GM12878 (cell line): ENCODE measurements at places on chromosomes 1 and 21. TPM values are rescaled to one million over a fixed set of nuclear protein-coding genes. Genes with fewer than 3 reads are reported as not detected.

Gene OR2L2
- total RNA-seq = not detected in 2 replicates

DNA sequence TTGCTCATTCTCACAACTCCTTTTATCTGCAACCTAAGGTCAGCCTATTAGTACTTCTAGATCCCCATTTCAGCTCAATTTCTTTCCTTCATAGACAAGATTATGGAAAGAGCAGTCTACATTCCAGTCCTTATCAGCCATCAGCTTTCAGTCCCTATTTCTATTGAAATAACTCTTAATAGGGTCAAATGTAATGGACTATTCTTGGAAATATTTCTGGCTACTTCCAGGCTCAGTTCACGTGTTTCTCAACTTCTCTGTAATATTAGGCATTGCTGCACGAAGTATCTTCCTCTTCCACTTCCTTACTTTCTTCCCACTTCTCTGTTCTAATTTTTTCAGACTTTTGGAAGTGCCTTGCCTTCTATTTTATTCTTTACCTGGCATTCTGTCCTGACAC lies 232.9 kb upstream of the USP25 start:
- DNase-seq = no peak
- H3K4me1 ChIP-seq = no peaks in the 10 kb centered on the region
- no peak overlapping the region for H3K27ac ChIP-seq
- H3K4me3 ChIP-seq = no peak overlapping the region
- no peaks in the 10 kb centered on the region for H3K36me3 ChIP-seq
- H3K27me3 ChIP-seq = no peaks in the 10 kb centered on the region

GRCh38 chr1:151799179-151800022 lies 5.8 kb downstream of the LINGO4 start:
- DNase-seq = no peak
- no peak overlapping the region for H3K27ac ChIP-seq
- no peak overlapping the region for H3K4me3 ChIP-seq
- H3K27me3 ChIP-seq = peaks cover 11% of the 10 kb centered on the region

GRCh38 chr1:7299994-7300393 lies 471.1 kb upstream of the VAMP3 start:
- H3K4me1 ChIP-seq = no peaks in the 10 kb centered on the region
- DNase-seq = no peak
- peaks cover 2% of the 10 kb centered on the region for H3K27me3 ChIP-seq
- H3K36me3 ChIP-seq = no peaks in the 10 kb centered on the region
- H3K4me3 ChIP-seq = no peak overlapping the region
- H3K27ac ChIP-seq = no peak overlapping the region

Gene ARTN
- total RNA-seq = 1.8 and 2.9 TPM in 2 replicates

Gene SPOCD1
- total RNA-seq = 0.23 and 0.56 TPM in 2 replicates

DNA sequence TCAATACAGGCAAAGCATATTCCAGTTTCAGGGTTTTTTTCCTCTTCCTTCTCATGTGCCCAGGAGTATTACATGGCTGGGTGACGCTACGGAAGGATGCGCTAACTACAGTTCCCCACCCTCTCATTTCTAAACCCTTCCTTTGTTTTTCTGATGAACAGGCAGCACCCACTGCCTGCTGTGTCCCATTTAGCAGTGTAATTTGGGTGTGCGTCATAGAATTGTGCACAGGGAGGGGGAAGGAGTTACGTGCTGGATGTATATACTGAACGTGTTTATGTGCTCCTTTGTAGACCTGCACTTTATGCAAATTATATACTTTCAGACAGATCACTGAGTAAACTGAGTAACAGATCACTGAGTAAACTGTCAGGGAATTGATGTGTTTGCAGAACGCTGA lies 44.5 kb downstream of the ELAPOR1 start:
- no peak for DNase-seq
- H3K27me3 ChIP-seq = no peaks in the 10 kb centered on the region
- no peak overlapping the region for H3K27ac ChIP-seq
- peaks cover 29% of the 10 kb centered on the region for H3K4me1 ChIP-seq
- no peaks in the 10 kb centered on the region for H3K36me3 ChIP-seq

Gene BEND5
- total RNA-seq = not detected in 2 replicates

GRCh38 chr1:101075926-101076325 lies 50.3 kb upstream of the DPH5 start:
- H3K4me3 ChIP-seq = no peak overlapping the region
- DNase-seq = no peak
- peaks cover 1% of the 10 kb centered on the region; the same call in 1 of the 2 replicates for H3K4me1 ChIP-seq
- 0 out of 2 replicates have a peak, but pooled peaks cover 3% of the 10 kb centered on the region for H3K36me3 ChIP-seq
- H3K27ac ChIP-seq = no peak overlapping the region

DNA sequence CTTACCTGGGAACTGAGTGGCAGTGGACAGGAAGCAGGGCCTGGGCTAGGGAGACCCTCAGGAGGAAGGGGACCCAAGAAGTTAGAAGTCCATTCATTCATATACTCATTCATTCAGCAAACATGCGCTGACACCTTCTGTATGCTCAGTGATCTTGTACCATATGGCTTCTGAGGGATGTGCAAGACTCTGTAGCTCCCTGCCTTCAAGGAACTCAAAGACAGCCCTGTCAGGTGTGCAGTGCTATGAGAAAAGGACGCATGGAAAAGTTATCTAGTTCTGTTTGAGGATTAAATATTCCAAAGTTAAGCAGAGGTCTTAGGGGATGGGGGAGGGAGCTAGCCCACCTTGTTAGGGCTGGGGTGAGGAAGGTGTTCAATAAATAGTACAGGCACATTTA lies 12.5 kb downstream of the DMAP1 start:
- H3K27me3 ChIP-seq = no peaks in the 10 kb centered on the region
- H3K4me1 ChIP-seq = peaks cover 4% of the 10 kb centered on the region
- no peak overlapping the region for H3K4me3 ChIP-seq
- no peaks in the 10 kb centered on the region; the same call in 1 of the 2 replicates for H3K36me3 ChIP-seq
- DNase-seq = no peak

Gene DNAJB4
- total RNA-seq = 7.3 and 7.6 TPM in 2 replicates

Gene SYPL2
- total RNA-seq = 0.08 TPM in 1 of 2 replicates, not detected in the other

GRCh38 chr1:204932573-204932909 lies 61.9 kb downstream of the NFASC start:
- no peak overlapping the region for H3K27ac ChIP-seq
- no peak overlapping the region for H3K4me3 ChIP-seq
- DNase-seq = no peak

Gene RAB42
- total RNA-seq = 0.72 and 0.92 TPM in 2 replicates

DNA sequence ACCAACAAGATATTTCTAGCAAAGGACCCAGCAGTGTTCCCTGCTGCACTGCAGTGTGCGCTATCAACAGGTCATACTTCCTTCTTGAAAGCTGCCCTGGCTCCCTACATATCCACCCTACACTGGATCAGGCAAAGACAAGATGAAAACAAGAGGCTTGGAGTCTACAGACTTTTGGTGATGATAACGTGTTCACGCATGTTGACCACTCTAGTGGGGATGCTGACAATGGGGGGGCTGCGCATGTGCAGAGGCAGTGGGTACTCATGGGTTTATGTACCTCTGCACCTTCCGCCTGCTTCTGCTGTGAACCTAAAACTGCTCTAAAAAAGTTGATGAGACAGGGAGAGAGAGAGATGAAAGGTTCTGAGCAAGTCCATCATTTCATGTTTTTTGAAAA lies 5.5 kb downstream of the ENO1 start:
- H3K4me3 ChIP-seq = peak overlapping the region; percentile 89
- peaks cover 66% of the 10 kb centered on the region for H3K36me3 ChIP-seq
- no peak for DNase-seq
- H3K27me3 ChIP-seq = no peaks in the 10 kb centered on the region
- peaks cover 17% of the 10 kb centered on the region for H3K4me1 ChIP-seq

GRCh38 chr1:161869291-161869690 lies 103.2 kb downstream of the ATF6 start:
- no peak overlapping the region for H3K4me3 ChIP-seq
- H3K36me3 ChIP-seq = no peaks in the 10 kb centered on the region
- no peaks in the 10 kb centered on the region for H3K4me1 ChIP-seq
- H3K27ac ChIP-seq = no peak overlapping the region

DNA sequence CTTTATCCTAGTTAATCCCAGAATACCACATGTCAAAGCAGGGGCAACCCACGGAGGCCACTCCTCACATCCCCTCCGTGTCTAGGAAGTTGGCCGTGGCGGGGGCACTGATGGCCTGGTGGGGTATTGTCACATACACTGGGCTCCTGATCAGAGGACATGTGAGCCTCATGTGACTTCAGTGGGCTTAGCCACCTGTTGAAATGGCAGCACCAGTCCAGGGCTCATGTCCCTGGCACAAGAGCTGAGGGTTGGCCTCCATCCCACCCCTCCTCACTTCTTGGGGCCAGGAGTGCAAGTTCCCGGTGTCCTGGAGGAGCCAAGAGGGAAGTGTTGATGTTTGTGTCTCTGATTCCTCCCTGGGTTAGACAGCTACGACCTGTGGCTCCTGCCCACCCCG lies 313.4 kb downstream of the CAMTA1 start:
- H3K27ac ChIP-seq = no peak overlapping the region
- no peaks in the 10 kb centered on the region for H3K36me3 ChIP-seq
- DNase-seq = no peak
- no peak overlapping the region for H3K4me3 ChIP-seq
- peaks cover 9% of the 10 kb centered on the region for H3K27me3 ChIP-seq
- H3K4me1 ChIP-seq = no peaks in the 10 kb centered on the region

Gene LAMTOR5
- total RNA-seq = 123 and 132 TPM in 2 replicates

DNA sequence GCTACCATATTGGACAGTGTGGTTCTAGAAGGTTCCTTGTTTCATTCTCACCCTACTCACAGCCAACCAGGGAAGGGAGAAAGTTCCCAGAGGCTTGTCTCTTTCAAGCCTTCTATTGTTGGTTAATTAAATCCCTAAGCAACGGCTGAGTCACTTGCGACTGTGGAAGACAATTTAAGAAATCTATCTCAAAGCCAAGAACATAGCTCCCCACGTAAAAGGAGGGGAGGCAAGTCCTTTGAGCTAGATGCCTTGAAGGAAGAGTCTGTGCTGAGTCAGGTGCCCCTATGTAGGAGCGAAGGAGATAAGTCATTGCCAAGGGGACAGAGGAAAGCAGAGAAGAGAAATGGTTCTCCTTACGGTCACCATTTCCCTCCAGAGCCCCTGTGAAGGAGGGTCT lies 79.4 kb upstream of the PPP2R5A start:
- H3K36me3 ChIP-seq = no peaks in the 10 kb centered on the region
- H3K27ac ChIP-seq = no peak overlapping the region
- no peak for DNase-seq
- no peaks in the 10 kb centered on the region for H3K27me3 ChIP-seq
- no peak overlapping the region for H3K4me3 ChIP-seq
